ENCODE measurements at places on chromosomes 6 and 20.

- DNase-seq: no peak
These were observed 1.6 kb downstream of the POLR1H start for GRCh38 chr6:30062471-30063178.

DNA sequence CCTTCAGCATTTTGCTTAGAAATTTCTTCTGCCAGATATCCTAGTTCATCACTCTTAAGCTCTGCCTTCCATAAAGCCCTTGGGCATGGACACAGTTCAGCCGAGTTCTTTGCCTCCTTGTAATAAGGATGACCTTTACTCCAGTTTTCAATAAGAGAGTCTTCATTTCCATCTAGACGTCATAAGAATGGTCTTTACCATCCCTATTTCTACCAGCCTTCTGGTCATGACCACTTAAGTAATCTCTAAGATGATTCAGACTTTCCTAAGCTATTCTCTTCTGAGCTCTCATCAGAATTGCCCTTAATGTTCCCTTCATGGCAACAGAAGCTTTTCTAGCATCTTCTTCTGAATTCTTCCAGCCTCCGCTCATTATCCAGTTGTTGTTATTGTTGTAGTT lies 126.1 kb downstream of the TFAP2C start:
- DNase-seq: no peak

GRCh38 chr6:107218142-107218541 lies 102.8 kb upstream of the BEND3 start:
- DNase-seq: no peak

DNA sequence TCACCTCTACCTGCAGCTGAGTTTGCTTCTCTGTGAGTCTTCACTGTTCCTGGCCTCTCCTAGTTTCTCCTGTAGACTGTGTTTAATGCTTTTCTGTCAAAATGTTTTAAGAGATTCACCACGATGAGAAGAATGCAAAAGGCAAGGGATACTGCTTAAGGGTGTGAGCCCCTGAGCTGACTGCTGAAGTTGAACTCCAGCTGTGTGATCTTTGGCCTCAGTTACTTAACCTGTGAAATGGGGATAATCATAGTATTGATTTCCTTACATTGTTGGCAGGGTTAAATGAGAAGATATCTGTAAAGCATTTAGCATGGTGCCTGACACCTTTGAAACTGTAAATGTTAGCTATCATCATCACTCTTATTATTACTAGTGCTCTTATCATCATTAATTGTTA lies 230.2 kb upstream of the MYLIP start:
- no peak for DNase-seq

- DNase-seq: no peak
These were observed 677.3 kb upstream of the AGPAT4 start for GRCh38 chr6:161951126-161951525.

DNA sequence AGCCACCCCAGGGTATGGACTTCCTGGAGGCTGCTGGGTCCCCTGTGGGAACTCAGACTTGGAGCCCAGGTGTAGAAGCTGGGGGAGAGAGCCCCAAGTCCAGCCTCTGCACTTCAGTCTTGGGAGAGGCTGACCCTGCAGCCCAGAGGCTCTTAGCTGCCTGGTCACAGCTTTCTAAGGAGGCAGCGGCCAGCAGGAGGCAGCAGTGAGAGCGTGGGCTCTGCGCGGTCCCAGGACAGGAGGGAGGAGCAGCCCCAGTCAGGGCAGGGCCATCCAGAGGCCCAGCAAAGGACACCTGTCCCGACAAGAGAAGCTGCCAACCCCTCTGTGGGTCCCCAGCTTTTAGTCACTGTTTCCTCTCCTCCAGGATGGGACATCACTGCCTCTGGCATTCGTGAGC lies 9.4 kb downstream of the TREML2 start:
- peak; percentile 82 for DNase-seq

GRCh38 chr20:59153355-59153681 lies 10.3 kb upstream of the ZNF831 start:
- no peak for DNase-seq

DNA sequence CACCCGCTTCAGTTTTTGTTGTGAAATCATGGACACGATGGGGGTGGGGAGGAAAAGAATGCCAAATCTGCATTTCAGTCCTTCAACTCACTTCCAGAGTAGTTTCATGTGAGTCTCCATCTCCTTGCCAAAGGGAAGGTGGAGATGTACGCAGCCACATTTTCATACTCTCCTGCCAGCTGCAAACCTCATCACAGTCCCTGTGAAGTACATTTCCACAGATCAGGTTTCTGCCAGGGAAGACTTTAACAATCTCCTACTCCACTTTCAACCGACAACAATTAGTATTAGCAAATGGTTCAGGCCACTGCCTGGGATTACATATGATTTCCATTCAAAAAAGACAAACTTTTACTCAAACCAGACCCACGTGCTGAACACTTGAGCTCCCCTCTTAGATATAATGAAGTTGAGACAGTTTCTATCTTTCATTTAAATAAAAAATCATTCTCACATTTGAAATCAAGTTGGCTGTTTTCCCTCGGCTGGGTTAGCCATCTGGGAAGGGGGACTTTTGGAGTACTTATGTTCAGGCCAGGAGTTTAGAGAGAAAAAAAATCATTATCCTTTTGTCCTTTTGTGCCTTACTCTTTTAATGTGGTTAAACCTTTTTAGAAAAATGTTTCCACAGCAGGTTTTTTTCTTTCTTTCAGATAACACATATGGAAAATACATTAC lies 51.0 kb upstream of the CEP162 start:
- no peak for DNase-seq
